ENCODE measurements at places on chromosomes 1 and 21. TPM values are rescaled to one million over a fixed set of nuclear protein-coding genes. Genes with fewer than 3 reads are reported as not detected.

Gene UBE2Q1
- total RNA-seq = 112 TPM

Gene IL23R
- total RNA-seq = 0.47 TPM

Gene LDLRAD2
- not detected for total RNA-seq

Gene KRTAP13-2
- total RNA-seq = not detected

- no peak for DNase-seq
Measured at GRCh38 chr1:70966018-70966638, 81.5 kb downstream of the PTGER3 start.

Gene PLCH2
- total RNA-seq = 26.6 TPM

DNA sequence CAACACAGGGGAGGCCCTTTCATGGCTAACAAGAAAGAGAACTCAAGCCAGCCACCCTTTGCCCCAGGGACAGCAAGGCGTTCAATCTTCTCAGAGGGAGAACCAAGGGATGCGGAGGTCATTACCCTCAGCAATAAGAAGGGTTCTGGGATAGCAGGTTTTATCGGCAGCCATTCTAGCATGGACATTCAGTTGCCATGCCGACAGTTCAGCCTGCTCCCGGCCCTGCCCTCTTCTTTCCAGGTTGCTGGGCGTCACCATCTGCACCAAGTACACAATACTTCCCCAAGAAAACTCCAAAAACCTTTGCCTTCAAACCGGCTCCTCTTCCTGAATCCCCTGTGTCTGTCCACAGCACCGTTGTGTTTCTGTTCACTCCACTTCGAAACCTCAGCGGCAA lies 47.1 kb downstream of the SYT2 start:
- DNase-seq = no peak

DNA sequence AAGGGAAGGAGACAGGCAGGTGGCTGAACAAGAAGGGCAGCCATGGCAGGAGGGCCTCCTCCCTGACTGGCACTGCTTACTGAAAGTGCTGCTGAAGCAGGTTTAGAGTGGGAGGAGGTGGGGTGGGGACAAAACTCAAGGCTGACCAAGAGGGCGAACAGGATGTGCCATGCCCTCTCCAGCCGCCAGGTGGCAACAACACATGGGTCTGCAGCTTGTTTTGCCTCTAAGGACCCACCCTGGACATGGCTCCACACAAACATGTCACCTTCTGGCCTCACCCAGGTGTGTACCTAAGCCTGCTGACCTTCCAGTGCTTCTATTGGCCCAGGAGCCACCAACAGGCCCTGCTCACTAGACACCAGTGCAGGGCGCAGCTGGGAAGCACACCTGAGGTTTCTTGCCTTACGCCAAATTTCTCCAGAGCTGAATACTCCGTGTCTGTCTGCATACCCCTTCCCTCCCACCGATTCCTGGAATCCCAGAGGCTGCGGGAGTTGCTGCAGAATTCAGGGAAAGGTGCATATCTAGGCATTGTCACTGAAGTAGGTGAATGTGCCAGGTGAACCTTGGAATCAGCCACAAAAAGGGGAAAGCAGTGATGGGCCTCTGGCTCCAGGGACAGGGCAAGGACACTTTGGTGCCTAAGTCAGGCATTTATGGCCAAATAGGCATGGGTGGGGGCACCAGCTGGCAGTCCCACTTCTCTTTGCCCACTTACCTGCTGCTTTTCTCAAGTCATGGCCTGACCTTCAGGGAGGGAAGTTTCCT lies 5.3 kb downstream of the PSRC1 start:
- DNase-seq = peak; percentile 42

Gene SRSF11
- total RNA-seq = 374 TPM

DNA sequence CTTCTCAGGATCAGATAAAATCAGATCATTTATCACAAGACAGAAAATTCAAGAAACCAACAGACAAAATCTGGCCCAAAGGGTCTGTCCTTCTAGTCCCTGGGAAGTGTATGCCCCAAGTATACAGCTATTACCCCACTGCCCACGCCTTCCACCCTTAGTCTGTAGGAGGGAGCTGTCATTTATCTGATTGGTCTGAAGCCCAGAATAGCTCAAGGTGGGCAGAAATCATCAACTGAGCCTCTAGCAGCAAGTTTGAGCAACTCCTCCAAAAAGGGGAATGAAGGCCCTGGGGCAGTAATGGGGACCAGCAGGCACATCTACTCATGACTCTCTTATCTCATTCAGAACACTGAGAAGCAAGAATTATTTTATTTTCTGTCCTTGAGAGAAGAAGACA lies 126.9 kb downstream of the MATN1 start:
- no peak for DNase-seq

GRCh38 chr1:57550092-57550491 lies 126.2 kb upstream of the DAB1 start:
- no peak for DNase-seq

Gene ECE1
- total RNA-seq = 86.0 TPM

- DNase-seq = no peak
Measured at GRCh38 chr1:11350265-11350664, 77.3 kb downstream of the UBIAD1 start.

DNA sequence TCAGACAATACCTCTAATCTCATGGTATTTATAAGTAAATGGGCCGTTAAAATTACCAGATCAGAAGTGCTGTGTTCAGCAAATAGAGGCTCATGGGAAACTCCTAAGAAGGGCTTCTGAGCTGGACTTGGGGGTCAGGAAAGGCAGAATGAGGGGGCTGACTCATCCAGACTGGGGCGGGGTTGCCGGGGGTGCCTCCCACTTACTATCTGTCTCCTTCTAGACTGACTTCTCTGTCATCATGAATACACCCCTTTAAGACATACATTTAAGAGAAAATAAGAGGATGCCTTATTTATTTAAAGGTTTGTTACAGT lies 96.0 kb upstream of the ERRFI1 start:
- no peak for DNase-seq

DNA sequence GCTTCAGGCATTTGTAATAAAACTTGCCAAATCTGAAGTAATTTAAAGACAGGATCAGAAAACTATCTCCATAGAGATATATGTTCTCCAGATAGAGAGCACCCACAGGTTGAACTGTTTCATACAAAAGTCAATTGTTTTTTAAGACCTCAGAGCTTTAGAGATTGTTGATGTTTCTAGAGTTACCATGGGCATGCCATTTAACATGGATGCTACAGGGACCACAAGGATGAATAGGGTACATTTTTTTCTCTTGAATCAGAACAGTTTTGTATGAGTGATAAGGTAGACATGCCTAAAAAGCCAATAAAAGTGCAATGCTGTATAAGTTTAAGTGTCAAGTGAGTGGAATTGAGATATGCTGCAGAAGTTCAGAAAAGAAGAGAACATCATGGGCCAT lies 511.0 kb upstream of the CAMK1G start:
- no peak for DNase-seq

DNA sequence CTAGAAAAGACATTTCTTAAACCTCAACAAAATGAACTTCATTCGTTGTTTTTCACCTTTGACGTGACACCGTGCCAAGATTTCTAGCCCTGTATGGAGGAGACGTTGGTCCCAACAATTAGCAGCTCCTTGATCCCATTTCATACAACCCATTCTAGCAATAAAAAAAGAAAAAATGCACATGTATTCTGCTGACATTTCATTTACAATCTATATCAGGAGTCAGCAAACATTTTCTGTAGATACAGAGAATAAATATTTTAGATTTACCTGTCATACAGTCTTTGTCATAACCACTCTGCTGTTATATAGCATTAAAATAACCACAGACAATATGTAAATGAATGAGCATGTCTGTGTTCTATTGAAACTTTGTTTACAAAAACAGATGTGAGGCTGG lies 7.0 kb upstream of the TAF1A start:
- DNase-seq = no peak

- peak; percentile 11 for DNase-seq
Measured at GRCh38 chr1:186985889-186986491, 157.2 kb downstream of the PLA2G4A start.

- DNase-seq = peak; percentile 91
Measured at GRCh38 chr1:185316163-185317033, 645 bp downstream of the IVNS1ABP start.

Gene ERG
- not detected for total RNA-seq

- DNase-seq = no peak
Measured at GRCh38 chr1:162444903-162445302, 33.0 kb upstream of the SH2D1B start.

DNA sequence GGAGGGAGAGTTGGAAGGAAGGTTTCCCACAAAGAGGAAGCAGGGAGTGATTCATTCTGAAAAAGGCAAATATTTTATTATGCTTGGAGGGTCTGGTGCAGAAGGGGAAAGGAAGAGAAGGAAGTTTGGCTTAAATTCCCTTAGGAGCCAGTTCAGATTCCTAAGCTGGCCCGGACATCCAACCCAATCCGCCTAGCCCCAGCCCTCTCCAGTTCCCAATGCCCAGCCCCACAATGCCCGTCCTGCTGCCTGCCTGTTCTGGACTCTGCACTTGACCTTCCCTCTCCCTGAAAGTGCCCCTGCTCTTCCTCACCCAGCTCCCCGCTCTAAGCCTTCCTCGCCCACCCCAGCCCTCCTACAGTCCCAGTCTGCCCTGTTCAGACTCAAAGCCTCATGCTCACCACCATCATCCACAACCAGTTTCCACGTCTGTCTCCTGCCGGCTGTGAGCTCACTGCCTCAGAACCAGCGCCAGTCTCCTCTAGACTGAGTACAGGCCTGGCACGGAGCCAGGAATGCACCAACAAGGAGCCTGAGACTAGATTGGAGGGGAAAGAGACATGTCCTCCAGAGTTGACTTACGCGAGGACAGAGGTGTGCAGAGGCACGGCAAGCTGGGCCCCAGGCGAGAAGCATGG lies 18.9 kb downstream of the CAPN2 start:
- DNase-seq = no peak

DNA sequence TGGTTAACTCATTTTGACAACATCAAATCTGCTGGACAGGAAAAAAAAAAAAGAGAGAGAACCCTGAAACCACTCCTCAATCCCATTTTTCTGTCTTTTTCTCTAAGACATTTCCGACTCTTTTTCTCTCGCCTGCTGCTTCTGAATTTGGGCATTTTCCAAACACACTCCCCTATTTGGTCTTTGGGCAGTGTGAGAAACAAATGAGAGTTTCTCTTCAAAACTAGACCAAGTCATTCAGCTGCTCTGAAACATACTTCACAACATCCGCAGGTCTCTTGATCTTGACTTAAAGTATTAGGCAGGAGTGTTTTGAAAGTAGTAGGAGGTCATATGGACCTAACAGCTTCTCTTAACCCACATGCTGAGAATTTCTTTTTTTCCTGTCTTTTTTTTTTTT lies 364.8 kb upstream of the ESRRG start:
- no peak for DNase-seq

DNA sequence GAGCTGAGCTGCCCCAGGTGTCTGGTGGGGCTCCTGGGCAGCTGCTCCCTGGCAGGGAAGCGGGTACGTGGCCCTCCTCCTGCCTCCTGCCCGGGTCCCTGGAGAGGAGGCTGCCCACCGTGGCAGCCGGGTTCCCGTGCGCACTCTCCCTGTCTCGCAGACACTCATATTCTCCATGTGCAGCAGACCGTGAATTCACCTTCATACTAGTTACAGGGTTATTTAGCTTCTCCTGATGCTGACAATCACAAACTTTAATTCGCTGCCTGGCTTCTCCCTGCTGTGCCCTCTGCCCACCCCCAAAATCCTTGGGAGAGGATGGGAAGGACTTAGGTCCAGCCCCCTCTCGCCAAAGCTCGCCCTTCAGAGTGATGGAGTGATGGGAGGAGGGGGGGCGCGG lies 95.3 kb downstream of the CASZ1 start:
- DNase-seq = no peak

DNA sequence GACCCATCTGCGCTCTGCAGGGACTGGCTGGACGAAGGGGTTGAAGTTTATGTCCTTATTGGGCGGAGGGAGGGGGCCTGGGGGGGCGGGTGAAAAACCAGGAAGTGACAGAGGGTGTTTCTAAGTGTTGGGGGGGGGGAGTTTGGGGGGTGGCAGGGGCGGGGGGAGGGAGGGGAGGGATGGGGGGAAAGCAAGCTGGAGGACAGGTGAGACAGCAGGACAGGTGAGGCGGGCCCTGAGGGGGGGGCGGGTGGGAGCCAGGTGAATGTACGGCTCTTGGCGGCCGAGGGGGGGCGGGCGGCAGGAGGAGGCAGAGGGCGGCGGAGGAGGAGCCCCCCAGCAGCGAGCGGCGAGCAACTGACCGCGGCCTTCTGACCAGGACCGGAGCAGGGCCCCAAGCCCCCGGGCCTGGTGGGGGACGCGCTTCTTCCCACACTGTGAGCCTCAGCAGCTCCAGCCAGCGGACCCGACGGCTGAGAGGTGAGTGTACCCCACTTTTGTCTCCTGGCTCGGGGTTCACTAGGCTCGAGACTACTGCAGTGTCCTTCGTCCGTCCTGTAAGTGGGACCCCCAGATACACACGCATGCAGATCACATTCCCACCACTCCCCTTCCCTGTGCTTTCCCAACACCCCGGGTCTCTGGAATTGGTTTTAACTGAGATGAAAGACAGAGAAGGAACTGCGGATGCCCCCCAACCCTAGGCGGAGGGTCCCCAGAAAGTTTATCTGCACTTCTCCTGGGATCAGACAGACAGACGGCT lies at the start of gene ZBTB7B:
Gene ZBTB7B (plus strand): TSS at position 339 of the 763 bp plus-strand sequence. CDS start 11,859 bp downstream, outside the sequence.
- DNase-seq = no peak

DNA sequence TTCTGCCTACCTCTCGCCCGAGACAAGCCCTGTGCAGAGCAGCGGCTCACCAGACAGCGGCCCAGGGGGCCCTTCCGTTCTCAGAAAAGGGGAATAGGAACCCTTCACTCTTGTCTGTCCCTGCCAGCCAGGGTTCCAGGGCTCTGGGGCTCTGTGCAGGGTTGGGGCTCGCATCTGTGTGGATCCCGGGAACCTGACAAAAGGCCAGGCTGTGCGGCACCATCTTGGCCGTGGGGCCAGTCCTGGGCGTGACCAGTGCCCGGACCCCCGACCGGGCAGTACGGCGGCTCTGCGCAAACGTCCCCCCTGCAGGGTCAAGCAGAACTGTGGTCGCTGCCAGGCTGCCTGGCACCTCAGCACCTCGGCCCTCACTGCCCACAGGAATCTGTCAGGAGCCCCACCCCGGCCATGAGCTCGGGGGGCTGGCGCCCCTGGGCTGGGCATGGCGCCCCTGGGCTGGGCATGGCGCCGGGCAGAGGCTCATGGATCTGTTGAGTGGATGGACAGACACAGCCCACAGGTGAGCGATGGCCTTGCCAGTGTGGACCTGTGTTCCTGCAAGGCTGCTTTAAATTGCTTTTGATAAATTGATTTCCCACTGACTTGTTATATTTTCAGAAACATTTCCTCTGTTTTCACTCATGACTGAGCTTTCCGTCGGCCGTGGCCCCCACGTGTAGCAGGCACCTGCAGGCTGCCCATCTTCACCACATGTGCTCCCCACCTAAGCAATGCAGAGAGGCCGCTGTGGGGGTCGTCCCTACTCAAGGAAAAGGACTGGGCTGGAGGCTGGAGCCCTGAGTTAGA lies 59.0 kb downstream of the SLX9 start:
- no peak for DNase-seq

GRCh38 chr21:44024887-44025353 lies 12.8 kb downstream of the TRAPPC10 start:
- no peak for DNase-seq
